ENCODE measurements at places on chromosomes 7 and 10.
A peak's percentile ranks its signal among the peaks of the same experiment; 100 is the strongest.

GRCh38 chr7:48045195-48045765, 9.9 kb downstream of the C7orf57 start:
- no peak for DNase-seq

GRCh38 chr7:133977409-133978274, 149.5 kb upstream of the LRGUK start:
- DNase-seq = no peak

DNA sequence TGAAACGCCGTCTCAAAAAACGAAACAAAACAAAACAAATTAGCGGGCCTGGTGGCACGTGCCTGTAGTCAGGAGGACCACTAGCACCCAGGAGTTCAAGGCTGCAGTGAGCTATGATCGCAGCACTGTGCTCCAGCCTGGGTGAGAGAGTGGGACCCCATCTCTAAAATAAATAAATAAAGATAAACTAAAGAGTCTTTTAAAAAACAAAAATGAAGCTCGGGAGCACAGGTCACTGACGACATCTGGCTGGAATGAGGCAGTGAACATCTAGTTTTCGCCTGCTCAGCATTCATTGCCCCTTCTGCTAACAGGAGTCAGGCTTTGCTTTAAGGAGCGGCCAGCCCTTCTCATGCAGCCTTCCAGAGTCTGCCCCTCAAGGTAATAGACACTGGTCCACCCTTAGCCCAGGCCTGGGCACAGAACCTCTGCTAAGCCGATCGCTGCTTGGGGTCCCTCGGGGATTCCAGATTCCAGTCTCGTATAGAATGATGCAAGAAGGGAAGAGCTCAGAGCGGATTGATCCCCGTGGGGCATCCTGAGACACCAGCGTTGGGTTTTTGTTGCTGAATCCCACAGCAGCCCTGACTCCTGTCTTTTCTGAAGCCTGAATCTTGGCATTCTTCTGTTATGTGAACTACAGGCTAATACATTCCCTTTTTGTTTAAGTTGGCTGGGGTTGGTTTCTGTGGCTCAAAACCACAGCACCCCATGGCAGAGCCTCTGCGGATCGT, 14.2 kb upstream of the FOXK1 start:
- no peak for DNase-seq

DNA sequence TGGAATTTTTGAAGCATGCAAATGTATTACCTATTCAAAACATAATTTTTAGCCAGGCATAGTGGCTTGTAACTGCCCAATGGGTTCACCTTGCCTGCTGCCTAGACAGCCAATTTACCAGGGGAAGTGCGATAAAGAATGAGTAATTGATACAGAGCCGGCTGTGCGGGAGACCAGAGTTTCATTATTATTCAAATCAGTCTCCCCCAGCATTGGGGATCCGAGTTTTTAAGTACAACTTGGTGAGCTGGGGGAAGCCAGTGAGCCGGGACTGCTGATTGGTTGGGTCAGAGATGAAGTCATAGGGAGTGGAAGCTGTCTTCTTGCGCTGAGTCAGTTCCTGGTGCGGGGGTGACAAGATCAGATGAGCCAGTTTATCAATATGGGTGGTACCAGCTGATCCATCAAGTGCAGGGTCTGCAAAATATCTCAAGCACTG, 29.1 kb upstream of the NRBF2 start:
- DNase-seq = no peak

- DNase-seq = no peak
Measured at GRCh38 chr7:32119790-32120196, 49.6 kb upstream of the PDE1C start.

GRCh38 chr10:97365761-97366351, 31.3 kb upstream of the FRAT2 start:
- DNase-seq = peak; percentile 9

GRCh38 chr10:6035101-6035834, 26.9 kb downstream of the IL2RA start:
- no peak for DNase-seq

DNA sequence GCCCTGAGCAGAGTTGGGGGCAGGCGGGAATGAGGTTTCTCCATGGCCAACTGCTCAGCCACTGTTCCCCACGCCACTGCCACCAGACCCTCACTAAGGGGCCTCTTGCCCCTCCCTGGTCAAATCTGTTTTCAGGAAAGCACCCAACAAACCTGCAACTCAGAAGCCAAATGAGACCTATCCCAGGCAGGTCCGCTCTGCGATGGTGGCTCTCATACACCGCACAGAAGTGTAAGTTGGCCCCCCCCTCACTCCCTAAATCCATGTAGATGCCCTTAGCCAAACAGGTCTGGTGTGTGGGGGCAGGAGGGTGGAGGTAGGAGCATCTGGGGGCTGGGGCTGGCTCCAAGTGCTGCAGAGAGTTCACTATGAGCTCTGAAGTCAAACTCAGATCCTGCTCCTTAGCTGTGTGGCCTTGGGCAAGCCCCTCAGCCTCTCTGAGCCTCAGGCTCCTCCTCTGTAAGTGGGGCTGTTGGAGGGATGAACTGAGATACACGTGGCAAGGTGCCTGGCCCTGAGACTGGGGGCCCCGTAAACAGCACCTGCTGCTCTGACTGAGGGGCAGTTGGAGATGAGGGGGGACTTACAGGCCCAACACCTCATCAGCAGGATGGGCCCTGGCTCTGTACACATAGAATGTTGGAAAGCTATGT, 1.1 kb downstream of the MMRN2 start:
- DNase-seq = no peak

DNA sequence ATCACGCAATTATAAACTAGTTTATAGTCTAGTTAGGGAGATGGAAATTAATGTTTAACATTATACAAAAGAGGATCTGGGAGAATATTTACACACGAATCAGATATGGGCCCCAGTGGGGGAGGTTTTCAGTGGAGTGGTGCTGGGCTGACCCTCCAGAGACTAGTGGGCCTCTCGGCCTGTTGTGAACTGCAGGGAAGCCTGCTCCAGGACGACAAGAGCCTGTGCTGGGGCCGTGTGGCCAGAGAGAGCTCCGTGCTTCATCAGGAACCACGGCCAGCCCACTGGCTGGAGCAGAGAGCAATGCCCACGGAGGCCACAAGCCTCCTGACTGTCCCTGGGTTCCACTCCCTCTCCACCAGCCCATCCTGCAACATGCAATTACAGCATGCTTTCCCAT, 11.3 kb upstream of the ESYT2 start:
- no peak for DNase-seq

DNA sequence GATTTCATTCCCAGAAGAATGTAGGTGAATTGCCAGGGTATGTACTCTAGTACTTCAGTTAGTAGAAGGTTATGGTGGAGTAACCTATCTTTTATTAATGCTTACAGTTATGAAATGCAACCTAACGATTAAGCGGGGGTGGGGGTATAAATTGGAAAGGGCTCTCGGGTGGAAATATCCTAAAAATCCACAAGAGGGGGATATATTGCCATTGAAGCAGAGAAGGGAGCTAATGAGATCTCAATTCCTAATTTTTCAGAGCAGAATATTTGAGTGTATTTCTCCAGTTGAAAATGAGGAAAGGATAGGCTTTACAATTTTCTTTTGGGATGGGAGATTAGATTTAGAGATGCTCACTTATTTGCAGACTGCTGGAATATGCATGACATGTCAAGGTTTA, 90.8 kb downstream of the DNAJB9 start:
- peak; percentile 42 for DNase-seq

DNA sequence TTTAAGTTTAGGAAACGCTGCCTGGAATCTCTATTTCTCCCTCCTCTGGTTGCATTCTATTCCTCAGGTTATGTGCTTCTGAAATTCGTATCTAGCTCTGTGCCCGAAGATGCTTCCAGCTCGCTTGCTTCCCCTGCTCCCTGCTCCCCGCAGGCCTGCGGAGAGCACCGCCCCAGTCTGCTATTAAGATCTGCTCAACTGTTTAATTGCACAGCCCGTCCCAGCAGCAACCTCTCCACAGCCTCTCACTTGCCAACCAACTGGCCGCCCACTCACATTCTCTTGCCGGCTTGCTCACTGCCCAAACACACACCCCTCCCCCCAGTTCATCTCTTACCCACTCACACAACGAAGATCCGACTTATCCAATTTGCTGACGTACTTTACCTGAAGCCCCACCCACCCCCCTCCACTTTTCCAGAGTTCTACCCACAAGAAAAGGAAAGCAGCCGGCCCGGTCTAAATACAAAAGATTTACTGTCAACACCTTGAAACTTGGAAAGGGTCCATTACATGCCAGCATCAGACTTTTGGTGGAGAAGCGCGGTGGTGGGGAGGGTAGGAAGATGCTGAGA, 167.3 kb upstream of the KLF14 start:
- no peak for DNase-seq

DNA sequence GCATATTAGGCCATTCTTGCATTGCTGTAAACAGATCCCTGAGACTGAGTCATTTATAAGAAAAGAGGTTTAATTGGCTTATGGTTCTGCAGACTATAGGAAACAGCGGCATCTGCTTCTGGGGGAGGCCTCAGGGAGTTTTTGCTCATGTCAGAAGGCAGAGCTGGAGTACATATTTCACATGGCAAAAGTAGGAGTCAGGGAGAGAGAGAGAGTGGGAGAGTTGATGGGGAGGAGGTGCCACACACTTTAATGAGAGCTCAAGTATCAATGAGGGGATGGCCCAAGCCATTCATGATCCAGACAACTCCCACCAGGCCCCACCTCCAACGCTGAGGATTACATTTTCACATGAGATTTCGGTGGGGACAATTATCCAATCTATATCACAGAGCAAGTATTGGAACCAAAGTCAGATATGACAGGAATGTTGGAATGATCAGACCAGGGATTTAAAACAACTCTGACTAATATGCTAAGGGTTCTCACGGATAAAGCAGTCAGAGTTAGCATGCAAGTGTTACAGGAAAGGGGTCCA, 795.3 kb upstream of the CELF2 start:
- DNase-seq = no peak

GRCh38 chr7:2927592-2927991, 83.5 kb upstream of the GNA12 start:
- DNase-seq = no peak

GRCh38 chr7:15461576-15461975, 100.2 kb downstream of the AGMO start:
- DNase-seq = no peak

DNA sequence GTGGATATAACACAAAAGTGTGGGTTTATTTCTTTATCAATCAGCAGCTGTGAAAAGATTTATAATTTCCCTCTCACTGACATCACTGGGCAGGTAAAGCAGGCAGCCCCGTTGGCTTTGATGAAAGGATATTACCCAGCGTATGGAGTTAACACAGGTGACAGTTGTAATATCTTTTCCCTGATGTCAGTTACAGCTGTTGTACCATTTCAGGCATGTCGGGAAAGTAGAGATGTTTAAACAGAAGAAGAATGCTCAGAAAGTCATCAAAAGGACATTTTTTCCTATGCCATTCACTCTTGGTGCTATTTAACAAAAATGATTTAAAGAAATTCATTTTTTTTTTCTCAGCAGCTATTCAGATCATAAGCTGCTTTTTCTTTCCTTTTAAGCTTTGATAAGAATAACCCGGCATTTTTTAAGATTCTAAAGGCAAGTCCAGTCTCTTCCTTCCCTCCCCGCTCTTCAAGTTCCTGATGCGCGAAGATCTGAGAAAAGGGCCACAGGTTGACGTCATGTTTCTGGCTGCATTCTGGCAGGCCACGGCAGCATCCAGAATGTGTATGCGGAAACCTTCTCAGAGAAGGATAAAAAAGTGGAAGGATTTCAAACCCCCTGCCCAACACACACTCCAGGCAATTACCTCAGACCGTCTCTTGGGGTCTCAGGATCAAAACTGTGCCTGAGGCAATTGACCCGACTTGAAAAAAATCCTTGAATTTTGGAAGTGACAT, 32.5 kb upstream of the ADAM12 start:
- DNase-seq = no peak

DNA sequence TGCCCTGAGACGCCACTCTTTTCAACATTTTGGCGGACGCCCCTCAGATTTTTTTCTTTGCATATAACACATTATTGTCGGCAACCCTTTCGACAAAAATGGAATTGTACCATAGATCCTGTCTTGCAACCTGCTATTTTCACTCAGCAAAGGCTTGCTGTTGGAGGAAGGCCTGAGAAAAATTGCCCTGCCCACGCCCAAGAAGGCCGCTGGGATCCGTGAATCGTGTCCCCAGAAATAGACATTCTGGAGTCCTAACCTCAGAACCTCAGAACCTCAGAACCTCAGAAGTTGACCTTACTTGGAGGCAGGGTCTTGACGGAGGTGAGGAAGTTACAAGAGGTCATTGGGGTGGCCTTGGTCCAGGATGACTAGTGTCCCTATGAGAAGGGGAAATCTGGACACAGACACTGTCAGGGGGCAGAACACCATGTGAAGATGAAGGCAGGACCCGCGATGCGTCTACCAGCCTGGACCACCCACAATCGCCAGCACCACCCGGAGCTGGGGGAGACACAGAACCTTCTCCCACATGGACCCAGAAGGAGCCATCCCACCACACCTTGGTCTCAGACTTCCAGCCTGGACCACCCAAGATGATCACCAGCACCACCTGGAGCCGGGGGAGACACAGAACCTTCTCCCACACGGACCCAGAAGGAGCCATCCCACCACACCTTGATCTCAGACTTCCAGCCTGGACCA, 19.1 kb upstream of the DNAAF5 start:
- no peak for DNase-seq

DNA sequence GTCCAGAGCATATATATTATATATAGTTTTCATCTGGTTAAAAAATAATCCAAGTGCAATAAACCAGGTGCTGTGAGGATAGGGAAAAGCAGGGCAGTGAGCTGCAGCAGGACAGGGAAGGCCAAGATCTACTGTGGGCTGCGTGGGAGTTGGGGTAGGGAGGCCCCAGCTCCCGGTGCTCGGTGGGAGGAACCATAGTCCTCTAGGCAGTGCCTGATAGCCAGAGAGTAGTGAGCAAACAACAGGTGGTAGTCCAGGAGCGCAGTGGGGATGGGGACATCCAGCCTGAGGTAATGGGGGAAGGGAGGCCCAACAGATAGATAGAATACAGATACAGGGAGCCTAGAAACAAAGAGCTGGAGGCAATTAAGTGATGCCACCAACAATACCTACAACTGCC, 4.1 kb upstream of the BMPR1A start:
- DNase-seq = no peak

- DNase-seq = no peak
Measured at GRCh38 chr10:132624061-132624846, 86.7 kb downstream of the INPP5A start.

- no peak for DNase-seq
Measured at GRCh38 chr10:133536198-133536597, 9.0 kb downstream of the CYP2E1 start.

DNA sequence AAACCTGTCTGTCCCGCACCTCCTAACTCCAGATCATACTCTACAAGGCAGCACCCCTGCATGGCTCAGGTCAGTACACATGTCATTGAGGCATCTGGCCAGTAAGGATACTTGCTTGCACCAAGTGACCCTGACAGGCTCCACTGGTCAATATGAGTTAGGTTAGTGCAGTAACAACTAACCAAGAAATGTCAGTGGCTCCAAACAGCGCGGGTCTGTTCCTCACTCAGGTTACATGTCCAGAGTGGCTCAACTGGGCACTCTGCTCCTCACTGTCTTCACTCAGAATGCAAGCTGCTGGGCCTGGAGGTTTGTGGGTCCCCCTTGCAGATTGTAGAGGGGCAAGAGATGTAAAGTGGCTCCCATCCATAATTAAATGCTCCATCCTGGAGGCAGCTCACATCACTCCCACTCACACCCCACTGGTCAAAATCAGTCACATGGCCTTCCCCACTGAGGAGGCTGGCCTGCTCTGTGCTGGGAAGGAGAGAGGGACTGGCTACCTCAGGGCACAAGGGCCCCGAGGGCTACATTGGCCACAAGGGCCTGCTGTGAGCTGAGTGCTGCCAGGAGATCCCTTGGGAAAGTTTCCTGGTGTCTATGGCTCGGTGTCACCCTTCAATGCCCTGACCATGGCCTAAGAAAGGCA, 109.1 kb upstream of the GDF10 start:
- no peak for DNase-seq
